Left cardiac atrium (tissue), 4 donors: ENCODE measurements at places on chromosomes 11 and 22. TPM values are rescaled to one million over a fixed set of nuclear protein-coding genes. Genes with fewer than 3 reads are reported as not detected.

Gene PGR
- 5.5 TPM for total RNA-seq

Gene ACCS
- 9.1 TPM for total RNA-seq

Gene OR51S1
- total RNA-seq = not detected

Gene HTR3B
- not detected for total RNA-seq

Gene NPAS4
- total RNA-seq = 0.18 TPM

Gene MRGPRX3
- total RNA-seq = not detected

Gene NLRP6
- total RNA-seq = 0.62 TPM

Gene ANGPTL5
- total RNA-seq = 1.4 TPM

Gene KCNJ1
- not detected for total RNA-seq

Gene DNAJB7
- not detected for total RNA-seq

Gene FOLR1
- not detected for total RNA-seq

Gene GLB1L2
- total RNA-seq = 0.91 TPM

Gene VEGFB
- total RNA-seq = 276 TPM

Gene GSTT2B
- 4.8 TPM for total RNA-seq

Gene GRM5
- total RNA-seq = 0.09 TPM

Gene OR4D5
- not detected for total RNA-seq

Gene MIAT
- total RNA-seq = 1.8 TPM

Gene OR4C3
- total RNA-seq = not detected

Gene NRXN2
- total RNA-seq = 4.0 TPM

Gene BAIAP2L2
- total RNA-seq = 0.65 TPM
